ENCODE measurements at places on chromosomes 11 and 22.

GRCh38 chr11:117145393-117145761 lies 1.3 kb downstream of the PAFAH1B2 start:
- DNase-seq = peak; percentile 43

- DNase-seq = no peak
These were observed 20.5 kb downstream of the COA4 start for GRCh38 chr11:73856031-73856567.

- DNase-seq = peak; percentile 47
These were observed 5.5 kb upstream of the SYT9 start for GRCh38 chr11:7246179-7246578.

DNA sequence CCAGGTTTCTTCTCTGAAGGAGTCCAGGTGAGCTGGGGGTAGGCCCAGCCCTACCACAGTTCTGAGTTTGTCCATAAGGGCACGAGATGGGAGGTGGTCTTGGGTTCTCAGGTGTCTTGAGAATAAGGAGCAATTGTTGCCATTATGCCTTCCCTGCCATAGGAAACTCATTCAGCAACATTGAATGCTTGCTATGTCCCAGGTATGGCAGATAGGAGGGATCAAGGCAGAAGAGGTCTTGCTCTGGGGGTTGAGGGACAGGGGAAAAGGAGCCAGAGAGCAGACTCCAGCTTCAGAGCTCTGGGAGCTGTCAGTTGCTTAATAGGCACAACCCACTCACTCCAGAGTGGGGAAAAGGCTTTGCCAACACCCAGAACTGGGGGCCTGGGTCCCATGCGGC lies 4.3 kb downstream of the SELENOM start:
- DNase-seq = no peak

- no peak for DNase-seq
These were observed 32.3 kb downstream of the CCDC34 start for GRCh38 chr11:27330633-27331270.

DNA sequence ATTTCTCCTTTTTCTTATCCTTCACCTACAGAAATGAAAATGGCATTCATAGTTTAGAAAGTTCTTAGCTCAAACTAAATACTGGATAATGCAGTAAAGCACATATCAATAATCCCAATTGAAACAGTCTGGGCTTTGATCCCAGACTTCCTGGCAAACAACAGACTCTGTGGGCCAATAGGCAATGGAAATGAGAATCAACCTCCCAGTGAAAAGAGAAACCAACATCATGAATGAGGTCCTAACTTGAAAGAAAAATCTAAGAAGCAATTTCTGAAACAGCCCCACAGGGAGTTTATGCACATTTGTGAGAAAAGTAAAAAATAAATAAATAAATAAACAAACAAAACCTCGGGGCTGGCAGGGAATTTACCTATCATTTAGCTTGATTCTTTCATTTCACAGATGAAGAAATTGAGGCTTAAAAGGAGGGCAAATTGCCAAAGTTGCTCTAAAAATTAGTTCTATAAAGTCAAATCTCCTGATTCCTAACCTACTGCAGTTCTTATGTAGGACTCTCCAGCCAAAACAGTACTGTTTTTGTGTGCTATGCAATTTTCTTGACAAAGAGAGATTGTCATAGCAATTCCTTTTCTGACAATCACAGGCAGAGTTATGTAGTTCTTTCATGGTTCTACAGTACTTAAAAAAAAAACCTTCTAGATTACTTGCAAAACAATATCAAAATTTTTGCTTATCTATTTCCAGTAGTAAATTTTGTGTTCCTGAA lies 265.8 kb downstream of the GRM5 start:
- DNase-seq = no peak

DNA sequence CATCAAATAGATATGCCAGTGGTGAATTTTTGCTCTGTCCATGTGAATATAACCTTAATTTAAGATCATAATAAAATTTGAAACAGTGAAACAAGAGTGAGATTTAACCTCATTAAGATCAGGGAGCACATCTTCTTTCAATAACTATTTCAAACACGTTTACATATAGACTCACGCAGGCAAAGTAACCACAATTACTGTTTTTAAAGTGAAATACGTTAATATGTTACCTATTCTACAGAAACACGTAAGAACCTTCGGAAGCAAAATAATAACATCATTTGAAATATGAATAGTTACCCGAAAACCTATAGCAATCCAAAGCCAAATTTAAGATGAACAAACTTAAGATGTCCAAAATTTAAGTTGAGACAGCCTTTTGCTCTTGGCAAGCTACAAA lies 136.2 kb upstream of the ZC3H12C start:
- DNase-seq = no peak

DNA sequence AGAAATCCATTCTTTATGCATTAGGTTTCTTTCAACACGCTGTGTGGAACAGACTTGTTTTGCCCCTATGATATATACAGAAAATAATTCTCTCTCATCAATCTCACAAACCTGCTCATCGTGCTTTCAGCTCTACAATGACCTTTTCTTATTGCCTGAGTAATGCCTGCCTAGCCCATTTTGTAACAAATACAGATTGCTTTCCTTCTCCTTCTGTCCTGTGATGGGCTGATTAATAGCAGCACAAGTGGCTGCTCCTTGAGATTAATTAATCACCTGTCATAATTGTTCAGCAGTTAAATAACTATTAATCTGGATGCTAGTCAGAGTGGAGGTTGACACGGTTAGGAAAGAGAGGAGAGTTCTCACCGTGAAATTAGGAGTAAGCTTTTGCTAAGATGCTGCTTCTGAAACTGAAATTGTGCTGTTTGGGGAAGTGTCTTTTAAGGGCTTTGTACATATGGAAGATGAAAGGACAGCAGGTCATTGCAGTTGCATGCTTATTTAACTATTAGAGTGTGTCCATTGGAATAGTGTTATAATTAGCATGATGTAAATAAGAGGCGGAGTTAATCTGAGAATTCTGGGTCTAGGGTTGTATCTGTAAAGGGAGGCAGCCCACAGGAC lies 1430.5 kb downstream of the FAM181B start:
- no peak for DNase-seq

DNA sequence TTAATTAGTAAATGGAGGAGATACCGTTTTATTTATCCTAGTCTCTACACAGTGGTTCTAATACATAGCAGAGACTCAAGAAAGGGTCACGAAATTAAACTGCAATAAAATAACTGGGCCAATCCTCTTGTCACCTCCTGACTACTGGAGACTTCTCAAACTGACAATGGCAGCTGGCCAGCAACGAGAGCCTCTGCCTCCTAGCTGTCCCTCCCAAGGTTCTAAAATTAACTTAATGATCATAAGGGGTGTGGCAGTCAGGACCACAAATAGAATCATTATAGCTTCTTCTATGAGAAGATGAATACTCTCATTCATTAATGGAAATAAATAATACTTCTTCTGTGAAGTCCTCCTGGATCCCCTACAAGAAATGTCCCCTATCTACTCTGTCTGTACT lies 63.8 kb upstream of the APOA1 start:
- DNase-seq = no peak

DNA sequence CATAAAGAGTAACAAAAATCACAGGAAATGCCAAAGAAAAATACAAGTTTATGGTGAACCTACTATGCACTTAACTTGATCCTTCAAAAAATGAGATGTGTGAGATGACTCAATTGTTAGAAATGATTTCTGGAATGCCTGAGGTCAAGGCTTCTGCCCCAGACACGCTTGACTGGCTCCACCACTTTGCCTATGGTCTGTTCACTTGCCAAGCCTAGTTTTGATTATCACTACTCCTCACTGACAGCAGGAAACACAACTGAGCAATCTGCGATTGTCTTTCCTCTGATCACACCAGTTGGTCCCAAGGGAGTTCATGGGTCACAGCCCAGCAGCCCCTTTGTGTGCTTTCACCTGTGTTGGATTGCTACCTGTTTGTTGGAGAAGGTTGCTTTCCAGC lies 20.6 kb upstream of the PRDM10 start:
- DNase-seq = peak; percentile 74

DNA sequence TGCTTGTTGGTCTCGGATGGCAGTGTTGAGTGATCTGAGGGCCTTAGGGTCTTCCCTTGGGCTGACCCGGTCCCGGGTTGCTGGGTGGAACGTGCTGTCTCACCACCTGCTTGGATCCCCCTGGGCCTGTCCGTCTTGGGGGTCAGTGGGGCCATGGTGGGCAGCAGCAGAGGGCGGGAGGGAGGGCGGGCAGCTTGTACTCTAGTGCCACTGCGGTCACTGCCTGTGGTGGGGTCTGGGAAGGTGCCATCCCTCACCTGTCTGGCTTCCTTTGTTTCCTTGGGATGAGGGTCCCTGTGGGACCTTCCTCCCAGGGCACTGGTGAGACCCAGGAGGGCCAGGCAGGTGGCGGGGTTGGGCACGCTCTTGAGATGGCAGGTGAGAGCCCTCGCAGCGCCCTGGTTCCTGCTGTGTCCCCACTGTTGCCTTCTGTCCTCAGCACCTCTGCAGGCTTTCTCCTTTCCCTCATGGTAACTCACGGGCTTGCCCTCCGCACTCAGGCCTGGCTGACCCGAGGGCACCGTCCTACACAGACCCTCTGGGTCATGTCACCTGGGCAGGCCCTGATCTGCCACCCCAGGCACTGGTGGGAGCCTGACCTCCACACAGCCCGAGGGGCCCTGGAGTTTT lies 34.2 kb downstream of the TBC1D22A start:
- no peak for DNase-seq

DNA sequence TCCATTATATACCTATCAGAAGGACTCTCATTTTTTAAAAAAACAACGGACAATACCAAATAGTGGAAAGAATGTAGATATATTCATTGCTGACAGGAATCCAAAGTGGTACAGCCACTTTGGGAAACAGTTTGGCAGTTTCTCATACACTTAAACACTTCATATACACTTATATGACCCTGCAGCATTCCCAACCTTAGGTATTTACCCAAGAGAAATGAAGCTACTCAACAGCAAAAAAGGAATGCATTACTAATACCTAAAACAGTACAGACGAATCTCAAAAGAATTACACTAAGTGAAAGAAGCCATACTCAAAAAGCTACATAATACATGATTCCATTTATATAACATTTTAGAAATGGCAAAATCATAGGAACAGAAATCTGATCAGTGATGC lies 51.5 kb downstream of the RBFOX2 start:
- DNase-seq = no peak

- peak; percentile 23 for DNase-seq
These were observed at the start of gene GPR83 for GRCh38 chr11:94400839-94401772. GPR83 (minus strand) TSS chr11:94401419; CDS start chr11:94401247, 172 bp downstream.

- no peak for DNase-seq
These were observed 494.7 kb downstream of the BUD13 start for GRCh38 chr11:116278076-116278475.

DNA sequence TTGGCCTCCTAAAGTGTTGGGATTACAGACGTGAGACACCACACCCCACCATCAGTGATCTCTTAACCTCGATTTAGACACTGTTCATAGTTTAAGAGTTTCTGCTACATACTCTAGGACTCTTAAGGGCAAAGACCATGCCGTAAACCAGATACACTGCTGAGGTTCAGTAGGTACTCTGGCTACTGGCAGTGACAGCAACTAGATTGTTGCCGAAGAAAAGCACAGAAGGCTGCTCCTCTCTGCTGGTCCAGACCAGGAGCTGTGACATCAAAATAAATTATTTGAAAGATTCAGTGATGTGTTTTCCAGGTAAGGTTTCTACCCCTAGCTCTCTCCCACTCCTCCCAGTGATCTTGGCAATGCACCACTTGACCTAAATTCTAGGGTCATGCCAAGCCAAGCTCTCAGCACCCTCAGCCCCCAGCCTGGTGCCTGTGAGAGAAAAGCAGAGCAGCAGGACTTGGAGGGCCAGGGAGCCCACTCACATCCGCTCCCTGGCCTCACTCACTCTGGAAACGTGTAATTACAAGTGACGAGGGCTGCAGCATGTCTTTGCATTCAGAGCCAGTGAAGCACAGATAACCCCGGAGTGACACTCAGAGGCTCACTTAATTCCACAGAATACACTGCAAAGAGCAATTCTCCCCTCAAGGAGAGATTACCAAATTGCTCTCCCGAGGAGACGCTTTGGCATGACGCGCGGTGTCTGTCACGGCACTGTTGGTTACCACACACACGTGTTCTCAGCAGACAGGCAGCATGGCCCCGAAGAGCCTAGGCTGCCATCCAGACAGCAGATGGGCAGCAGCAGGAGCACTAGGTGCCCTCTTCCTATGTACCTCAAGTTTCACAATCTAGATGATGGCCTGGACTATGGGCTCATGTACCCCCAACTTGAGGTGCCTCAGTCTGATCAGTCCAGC lies 96.9 kb upstream of the PITPNB start:
- DNase-seq = no peak

DNA sequence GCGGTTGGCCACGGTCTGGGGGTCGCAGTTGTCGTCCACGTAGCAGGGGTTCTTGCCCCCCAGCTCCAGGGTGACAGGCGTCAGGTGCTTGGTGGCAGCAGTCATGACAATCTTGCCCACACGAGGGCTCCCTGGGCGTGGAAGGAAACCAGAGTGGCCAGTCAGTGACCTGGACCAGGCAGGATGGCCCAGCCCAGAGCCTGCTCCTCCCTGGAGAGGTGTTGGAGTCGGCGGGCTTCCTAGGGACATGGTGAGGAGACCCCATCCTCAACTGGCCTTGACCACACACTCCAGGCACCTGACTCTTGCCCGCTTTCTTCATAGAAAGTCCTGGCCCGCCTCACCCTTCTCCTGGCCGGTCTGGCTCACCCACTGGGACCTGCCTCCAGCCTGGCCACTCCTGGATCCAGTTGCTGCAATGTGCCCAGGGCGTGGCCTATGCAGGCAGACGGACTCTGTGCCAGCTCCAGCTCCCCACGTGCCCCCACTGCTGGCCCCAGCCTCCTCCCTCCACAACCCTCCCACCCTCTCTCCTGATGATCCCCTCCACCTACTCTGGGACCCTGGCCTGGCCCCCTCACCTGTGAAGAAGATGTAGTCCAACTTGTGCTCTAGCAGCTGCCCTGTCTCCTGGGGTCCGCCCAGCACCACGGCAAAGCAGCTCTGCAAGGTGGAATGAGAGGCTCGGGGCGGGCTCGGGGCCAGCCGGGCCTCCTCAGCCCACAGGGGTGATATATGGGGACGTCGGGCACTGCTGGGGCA lies 8.7 kb downstream of the ALDH3B2 start:
- no peak for DNase-seq

GRCh38 chr22:37920126-37920525 lies 14.0 kb downstream of the MICALL1 start:
- DNase-seq = no peak

DNA sequence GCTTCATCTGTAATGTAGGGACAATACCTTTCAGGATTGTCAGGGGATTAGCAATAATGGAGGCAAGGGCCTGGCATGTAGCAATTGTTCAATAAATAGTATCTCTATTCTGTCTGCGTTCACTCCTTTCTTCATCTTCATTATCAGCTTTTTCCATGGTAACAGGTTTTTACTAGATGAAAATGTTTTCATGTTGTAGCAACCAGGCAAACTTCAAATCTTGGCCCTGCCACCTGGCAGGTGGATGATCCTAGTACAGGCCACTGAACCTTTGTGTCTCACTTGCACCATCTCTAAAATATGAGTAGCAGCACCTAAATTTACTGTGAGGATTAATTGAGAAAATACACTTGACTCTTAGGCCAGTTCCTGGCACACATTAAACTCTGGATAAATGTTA lies 83.4 kb downstream of the SWAP70 start:
- DNase-seq = no peak

DNA sequence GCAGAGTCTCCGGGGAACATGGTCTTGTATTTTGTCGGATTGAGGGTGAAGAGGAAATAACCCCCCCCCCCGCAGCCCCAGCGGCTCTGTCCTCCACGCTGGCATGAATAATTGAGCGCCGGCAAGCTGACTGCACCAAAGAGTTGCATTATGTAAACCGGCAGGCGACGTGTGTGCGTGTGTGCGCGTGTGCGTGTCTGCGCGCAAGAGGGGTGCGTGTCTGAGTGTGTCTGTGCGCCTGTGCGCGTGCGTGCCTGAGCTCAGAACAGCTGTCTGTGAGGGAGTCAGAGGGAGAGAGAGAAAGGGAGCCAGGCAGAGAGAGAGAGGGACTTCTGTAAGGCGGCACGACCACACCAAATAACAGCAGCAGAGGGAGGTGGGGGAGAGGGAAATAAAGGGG lies 94.4 kb downstream of the SCN3B start:
- DNase-seq = no peak

All from mammary epithelial cell (primary cell).